ENCODE measurements at places on chromosomes 13 and 19.
A peak's percentile ranks its signal among the peaks of the same experiment; 100 is the strongest.

DNA sequence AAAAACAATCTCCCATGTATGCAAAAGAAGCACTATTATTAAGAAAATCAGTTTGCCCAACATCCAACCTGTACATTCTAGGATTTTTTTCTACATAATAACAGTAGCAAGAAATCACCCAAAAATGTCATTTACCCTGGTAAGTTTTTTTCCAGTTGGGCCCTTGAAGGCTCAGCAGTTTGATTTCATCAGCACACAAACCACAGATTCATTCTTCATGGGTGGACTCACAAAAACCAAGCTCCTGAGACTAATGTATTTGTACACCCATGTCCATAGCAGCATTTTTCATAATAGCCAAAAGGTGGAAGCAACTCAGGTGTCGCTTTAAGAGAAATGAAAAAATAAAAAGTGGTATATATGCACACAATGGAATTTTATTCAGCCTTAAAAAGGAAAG is 210.1 kb downstream of the TBC1D4 start:
- DNase-seq = no peak

- DNase-seq = no peak
Measured at GRCh38 chr13:97491452-97491851, 57.5 kb downstream of the RAP2A start.

DNA sequence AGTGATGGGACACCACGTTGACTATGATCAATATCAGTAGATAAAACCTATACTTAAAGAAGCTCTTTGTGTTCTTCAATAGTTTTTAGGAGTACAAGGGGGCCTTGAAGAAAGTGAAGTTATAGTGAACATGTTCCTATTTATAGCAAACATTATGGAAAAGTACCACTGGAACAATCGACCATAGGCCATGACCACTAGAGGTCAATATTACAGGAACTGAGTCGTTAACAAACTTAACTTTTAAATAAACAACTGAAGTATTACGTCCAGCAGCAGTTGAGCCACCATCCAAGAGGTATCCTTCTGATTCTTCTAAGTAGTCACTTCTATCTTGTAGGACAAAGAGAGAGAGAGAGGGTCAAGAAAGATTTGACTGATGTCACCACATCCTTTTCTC is 391.0 kb upstream of the SLITRK5 start:
- no peak for DNase-seq

DNA sequence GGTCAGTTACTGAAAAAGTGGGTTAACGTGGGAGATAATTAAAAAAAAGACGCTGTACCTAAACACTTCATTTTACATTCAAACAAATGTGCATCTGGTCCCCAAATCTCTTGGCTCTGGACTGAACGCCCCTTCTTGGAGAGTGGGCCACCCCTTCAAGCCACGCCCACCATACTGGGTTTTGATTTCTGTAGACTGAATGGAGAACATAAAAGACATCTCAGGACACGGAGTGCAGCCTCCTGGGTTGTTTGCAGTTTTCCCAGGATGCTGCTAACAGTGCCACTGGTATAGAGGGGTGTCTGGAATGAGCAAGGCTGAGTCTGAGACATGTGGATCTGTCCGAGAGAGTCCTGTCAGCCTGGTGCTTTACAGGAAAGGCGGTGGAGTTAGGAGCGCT is 10.6 kb downstream of the TFDP1 start:
- no peak for DNase-seq

GRCh38 chr13:100392709-100393630 is 195.6 kb downstream of the GGACT start:
- peak; percentile 36 for DNase-seq

- DNase-seq = no peak
Measured at GRCh38 chr13:44244288-44244687, 129.3 kb upstream of the SERP2 start.

- DNase-seq = peak; percentile 14
Measured at GRCh38 chr19:13748169-13748828, 16.0 kb upstream of the MRI1 start.

- DNase-seq = no peak
Measured at GRCh38 chr19:12997179-12997966, 2.1 kb downstream of the NFIX start.

DNA sequence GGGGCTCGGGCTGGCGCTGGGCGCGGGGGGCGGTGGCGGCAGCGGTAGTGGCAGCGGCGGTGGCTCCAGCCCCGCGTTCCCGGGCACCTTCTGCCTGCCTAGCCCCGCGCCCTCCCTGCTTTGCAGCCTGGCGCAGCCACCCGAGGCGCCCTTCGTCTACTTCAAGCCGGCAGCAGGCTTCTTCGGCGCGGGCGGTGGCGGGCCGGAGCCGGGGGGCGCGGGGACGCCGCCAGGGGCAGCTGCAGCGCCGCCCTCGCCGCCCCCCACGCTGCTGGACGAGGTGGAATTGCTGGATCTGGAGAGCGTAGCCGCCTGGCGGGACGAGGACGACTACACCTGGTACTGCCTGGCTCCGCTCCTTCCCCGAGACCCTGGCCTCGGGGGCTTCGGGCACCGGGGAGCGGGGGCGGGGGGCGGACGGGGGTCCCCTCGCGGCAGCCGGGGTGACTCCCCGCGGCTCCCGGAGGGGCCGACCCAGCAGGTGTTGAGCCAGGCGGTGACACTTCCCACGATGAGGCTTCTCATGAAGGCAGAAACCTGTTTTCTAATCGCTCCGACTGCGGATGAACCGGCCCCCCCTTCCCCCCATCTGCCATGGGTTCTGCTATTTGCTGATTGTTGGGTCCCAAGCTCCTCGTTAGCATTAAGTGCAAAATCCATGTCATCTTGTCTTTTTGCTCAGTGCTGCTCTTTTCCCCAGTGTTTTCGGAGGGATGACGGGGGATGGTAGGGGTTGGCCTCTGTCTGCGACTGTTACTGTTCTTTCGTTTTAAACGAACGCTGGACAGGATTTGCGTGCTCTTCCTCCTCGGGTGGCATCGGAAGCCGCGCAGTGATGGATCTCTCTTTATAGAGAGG is 943 bp downstream of the SLAIN1 start:
- peak; percentile 67 for DNase-seq

DNA sequence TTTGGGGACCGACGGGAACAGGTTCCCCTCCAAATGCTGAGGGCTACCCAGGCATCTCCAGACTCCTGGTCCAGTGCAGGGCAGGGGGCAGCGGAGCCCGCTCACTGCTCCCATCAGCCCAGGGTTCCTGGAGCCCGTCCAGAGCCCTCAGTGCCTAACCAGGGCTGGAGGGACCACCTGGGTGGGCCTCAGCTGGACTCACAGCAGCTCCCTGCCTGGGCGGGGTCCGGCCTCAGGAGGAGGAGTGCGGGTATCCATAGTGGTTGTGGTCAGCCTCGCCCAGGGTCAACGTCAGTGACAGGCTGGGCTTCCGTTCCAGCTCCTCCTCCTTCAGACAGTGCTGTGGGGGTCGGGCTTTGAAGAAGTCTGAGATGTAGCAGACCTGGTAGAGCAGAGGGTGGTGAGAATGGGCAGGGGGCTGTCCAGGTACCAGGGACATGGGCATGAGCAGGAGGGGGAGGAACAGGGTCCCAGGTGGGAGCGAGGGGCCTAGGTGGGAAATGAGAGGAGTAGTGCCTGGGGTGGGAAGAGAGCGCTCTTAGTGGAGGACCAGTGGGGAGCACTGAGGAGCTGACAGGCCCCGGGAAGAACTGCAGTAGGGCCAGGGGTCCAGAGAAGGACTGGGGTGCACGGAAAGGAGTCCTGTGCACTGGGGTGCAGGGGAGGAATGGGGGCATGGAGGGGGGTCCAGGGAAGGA is 9.9 kb downstream of the PLPP2 start:
- DNase-seq = no peak

DNA sequence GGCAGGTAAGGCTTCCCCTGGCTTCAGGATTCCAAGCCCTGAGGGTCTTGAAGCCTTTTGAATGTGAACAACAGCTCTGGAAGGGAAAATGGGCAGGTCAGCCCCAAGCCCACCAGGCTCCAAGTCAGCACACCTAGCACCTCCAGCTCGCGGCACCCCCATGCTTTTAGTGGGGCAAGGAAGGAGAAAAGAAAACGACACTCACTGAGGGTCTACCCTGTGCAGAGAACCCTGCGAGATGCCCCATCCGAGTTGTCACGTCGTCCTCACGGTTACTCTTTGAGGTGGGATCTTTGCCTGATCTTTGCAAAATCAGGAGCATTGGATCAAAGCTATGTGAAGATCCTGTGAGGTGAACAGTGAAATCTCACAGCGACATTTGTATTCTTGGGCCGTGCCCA is 5.7 kb upstream of the F10 start:
- no peak for DNase-seq

GRCh38 chr13:18951412-18951811 is 230.2 kb downstream of the TUBA3C start:
- DNase-seq = no peak

GRCh38 chr13:111370147-111370546 is 49.7 kb downstream of the TEX29 start:
- DNase-seq = no peak

DNA sequence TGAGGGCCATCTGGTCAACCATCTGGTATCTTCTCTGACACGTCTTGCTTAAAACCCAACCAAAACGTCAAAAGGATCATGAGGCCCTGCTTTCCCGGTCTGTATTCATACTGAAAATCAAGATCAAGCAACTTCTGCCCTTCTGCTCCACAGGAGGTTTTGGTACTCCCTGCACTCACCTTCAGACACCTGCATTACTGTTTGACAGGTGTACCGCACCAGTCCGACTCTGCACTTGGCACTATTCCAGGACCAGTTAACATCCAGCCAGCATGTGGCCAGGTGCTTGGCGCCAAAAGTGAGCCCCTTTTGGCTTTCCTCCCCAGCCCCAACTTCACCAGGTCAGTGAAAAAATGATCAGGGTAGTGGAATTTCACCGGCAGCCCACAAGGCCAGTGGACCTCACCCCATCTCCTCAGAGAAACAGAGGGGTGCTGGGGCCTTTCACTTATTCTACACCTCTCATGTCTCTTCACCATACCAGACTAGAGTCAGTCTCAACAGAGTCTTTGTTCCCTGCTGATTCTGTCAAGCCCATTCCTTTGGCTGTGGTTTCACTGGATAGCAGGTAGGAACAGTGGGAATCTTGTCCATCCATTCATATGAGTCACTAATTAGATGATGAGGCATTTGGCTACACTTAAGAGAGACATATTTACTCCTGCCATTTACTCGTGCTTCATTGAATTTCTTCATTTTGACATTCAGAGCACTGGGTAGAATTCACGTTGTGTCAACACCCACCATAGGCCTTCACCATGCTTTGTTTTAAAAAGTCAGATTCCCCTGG is 85.3 kb downstream of the ZNF726 start:
- DNase-seq = no peak

- no peak for DNase-seq
Measured at GRCh38 chr19:56884441-56884840, 43.9 kb upstream of the PEG3 start.

DNA sequence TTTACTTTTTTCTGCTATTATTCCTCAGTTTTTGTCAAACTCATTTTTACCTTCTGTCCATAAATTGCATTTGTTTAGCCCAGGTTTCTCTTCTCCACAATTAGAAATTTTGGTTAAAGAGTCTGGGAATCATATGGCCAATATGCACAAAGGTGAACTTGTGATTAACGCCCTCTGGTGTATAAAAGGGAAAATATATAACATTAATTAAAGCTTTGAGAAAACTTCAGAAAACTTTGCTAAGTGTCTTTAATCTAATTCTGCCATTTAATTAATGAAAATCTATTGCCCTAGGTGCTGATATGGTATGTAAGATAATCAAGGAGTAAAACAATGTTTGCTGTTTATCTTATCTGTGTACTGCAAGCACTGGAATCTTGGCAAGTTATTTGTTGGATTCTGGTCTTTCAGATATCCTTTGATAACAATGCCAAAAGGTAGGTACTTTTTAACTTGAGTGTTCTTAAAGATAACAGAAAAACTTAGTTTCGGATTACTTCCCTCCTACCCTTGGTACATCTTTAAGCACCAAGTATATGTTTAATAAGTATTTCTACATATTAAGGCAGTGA is 402.6 kb downstream of the SUCLA2 start:
- DNase-seq = no peak

DNA sequence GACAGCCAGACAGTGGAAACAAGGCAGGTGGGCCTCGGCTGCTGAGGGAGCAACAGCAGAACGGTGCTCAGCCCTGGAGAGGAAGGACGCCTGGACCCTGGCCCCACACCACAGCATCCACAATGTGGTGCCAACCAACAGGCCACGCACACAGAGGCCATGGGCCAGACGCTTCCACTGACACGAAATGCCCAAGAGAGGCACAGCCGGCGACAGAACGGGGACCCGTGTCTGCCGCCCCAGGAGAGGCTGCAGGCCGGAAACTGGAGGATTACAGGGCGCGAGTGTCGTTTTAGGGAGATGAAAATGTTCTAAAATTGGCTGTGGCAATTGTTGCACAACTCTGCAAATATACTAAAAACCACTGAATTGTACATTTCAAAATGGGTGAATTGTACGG is 69.7 kb downstream of the RASA3 start:
- no peak for DNase-seq

GRCh38 chr13:44275381-44275780 is 98.2 kb upstream of the SERP2 start:
- DNase-seq = no peak

DNA sequence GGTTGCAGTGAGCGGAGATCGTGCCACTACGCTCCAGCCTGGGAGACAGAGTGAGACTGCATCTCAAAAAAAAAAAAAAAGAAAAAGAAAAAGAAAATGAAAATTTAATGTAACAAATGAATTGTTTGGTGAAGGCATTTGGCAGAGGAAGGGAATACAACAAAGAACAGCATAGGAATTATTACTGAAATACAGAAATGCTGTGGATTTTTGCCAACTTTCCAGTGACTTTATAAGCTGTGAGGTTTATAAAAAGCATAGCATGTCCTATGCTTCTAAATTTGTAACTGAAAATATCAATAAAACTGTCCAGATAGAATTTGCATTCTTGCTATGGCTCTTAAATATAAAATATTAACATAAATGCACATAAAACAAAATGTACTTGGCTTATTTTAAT is 112.9 kb upstream of the IRS2 start:
- no peak for DNase-seq

DNA sequence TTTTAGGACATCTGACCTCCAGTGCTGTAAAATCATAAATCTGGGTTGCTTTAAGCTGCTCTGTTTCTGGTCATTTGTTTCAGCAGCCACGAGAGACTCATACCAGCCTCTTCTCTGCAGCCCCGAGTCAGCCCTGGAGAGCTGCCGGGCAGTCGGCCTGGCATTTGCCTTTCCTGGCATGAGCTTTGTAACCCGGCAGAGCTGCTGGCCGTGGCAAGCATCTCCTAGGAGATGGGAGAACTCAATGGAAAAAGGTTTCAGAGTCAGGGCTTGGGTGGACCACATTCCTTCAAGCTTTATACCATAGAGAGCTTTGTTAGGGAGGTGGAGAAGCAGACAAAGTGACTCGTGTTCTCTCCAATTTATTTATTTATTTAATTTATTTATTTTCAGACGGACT is 21.6 kb upstream of the CCL25 start:
- DNase-seq = no peak
